ENCODE measurements at places on chromosomes 6 and 20. TPM values are rescaled to one million over a fixed set of nuclear protein-coding genes. Genes with fewer than 3 reads are reported as not detected.

Gene EYS
- total RNA-seq, result not detected

Gene PRDM1
- 2.7 TPM for total RNA-seq

Gene ACTL10
- 3.6 TPM for total RNA-seq

Gene HCRTR2
- total RNA-seq, result not detected

Gene RBBP8NL
- not detected for total RNA-seq

Gene SNRNP48
- total RNA-seq, result 6.4 TPM

Gene PCSK2
- total RNA-seq, result 0.04 TPM

Gene NDUFAF5
- 17.5 TPM for total RNA-seq

Gene GSS
- total RNA-seq, result 64.8 TPM

Gene MATN4
- total RNA-seq, result not detected

Gene NEURL2
- total RNA-seq, result 9.0 TPM

Gene BANF2
- not detected for total RNA-seq

Gene ENPP3
- not detected for total RNA-seq

Gene TREM2
- total RNA-seq, result not detected

Gene IRAK1BP1
- total RNA-seq, result 4.5 TPM

Gene BTNL2
- not detected for total RNA-seq

Gene DEFB115
- not detected for total RNA-seq

Gene LPA
- not detected for total RNA-seq

Gene PKIB
- 10.6 TPM for total RNA-seq

Gene MLN
- not detected for total RNA-seq

Gene LSM14B
- total RNA-seq, result 34.2 TPM

Gene GPR6
- not detected for total RNA-seq

Gene HLA-DQB1
- 24.5 TPM for total RNA-seq

Gene HLA-DRB5
- 0.21 TPM for total RNA-seq

All from kidney epithelial cell (primary cell).